AG09309 (cell line): ENCODE measurements at places on chromosomes 2 and 18.

- peak; percentile 42 for DNase-seq
Observed at GRCh38 chr2:203535078-203535783, at the start of gene RAPH1. TSS of gene RAPH1 (minus strand) at chr2:203535301. CDS start at chr2:203495353, 39,948 bp downstream.

DNA sequence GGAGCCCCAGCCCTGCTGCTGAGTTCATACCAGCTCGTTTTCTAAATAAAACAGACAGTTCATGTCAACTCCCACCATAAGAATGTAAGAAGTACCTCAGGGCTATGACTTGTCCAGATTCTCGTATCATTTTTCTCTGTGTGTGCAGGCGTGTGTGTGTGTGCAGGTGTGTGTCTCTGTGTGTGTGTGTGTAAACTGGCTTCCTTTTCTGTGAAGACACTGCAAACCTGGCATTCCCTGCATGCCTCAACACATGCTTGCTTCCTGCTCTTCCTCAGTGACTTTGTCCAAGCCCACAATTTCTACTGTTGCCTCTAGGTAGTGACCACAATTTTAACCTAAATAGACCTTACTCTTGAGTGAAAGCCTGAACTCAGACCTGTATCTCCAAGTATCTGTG lies 879.0 kb downstream of the SLC4A3 start:
- no peak for DNase-seq

GRCh38 chr18:37309059-37309458 lies 256.5 kb downstream of the CELF4 start:
- DNase-seq, result no peak

DNA sequence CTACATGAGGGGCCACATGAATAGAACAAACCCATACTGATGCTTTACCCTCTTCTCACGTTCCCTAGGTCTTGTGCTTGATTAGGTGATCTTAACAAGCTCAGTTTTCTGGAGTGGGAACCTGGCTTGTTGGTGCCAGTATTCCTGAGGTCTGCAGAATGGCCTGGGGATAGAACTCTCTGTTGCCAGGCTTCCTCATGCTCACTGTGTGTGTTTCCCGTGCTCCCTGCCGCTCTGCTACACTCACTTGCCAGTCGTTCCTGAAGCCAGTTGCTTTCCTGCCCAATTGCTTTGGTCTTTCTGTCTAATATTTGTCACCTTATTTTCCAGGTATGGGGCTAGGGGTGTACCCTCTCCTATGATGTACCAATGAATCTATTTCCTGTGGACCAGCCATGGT lies 2111.5 kb upstream of the PIK3C3 start:
- no peak for DNase-seq

GRCh38 chr2:26470601-26471260 lies 7.2 kb downstream of the OTOF start:
- no peak for DNase-seq

DNA sequence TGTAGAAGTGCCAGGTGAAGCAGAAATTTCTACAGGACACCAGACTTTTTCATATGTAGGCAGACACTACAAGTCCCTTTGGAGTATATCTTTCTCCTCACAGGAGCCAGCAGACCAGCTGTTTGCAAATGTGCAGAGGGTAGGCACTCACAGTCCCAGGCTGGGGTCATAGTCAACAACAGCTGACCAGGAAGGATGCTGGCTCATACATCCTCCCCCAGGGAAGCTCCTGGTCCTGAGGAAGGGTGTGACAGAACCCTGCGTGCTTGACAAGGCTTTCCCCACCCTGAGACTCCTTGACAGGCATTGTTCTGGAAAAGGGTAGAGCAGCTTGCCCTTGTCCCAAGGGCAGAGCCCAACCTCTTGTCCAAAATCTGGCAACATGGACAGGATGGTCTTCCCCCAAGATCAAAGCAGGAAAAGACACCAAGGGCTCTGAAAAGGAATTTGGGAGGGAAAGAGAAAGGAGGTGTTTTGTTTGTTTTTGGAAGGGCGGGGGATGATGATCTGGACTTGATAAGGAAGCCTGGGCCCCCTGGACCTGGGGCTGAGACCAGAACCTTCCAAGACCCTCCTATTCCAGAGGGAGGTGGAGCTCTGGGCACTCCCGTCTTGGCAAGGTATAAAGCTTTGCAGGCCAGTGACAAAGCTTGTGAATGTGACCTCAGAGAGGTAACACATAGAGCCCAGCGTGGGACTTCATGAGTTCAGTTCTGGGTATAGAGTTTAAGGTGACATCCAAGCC lies 87.1 kb downstream of the GFPT1 start:
- no peak for DNase-seq

- no peak for DNase-seq
Observed at GRCh38 chr2:98348066-98348561, 1.9 kb downstream of the CNGA3 start.

DNA sequence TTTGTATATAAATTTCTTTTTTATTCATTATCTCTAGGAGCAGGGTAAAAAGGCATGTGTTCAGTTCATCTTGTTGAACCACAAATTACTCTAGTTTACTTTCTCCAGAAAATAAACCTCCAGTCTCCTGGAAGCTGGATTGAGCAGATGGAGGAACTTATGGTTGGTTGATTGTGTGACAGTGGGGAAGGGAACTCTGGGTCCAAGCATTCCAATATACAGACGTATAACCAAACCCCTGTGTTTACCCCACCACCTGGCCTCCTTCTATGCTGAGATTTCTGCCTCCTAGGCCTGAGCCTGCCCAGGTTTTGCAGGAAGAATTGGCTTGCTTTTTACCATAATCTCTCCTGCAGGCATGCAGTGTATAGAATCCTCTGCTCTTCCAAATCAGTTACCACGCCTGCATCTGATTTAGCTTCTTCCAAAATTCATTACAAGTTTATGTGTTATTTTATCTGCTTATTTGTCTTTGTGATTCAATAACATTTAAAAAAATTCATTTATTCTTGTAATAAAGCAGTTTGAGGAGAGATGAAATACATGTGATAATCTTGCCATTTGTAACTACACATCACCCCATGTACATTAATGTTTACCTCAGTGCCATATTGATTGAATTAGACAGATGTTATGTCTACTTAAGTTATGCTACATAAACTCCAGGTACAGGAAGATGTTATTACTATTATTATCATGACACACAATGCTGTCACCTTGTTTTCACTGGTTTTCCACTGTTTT lies 2.5 kb upstream of the RAB27B start:
- DNase-seq, result no peak

DNA sequence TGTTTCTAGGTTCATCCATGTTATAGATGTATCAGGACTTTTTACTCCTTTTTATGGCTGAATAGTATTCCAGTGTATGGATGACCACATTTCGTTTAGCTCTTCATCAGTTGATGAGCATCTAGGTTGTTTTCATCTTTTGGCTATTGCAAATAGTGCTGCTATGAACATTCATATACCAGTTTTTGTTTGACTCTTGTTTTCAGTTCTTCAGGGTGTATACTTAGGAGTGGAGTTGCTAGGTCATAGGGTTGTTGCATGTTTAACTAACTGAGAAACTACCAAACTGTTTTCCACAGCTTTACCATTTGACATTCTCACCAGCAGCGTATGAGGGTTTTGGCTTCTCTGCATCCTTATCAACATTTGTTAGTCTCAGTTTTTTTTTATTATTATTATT lies 25.8 kb upstream of the NAPG start:
- DNase-seq, result no peak

DNA sequence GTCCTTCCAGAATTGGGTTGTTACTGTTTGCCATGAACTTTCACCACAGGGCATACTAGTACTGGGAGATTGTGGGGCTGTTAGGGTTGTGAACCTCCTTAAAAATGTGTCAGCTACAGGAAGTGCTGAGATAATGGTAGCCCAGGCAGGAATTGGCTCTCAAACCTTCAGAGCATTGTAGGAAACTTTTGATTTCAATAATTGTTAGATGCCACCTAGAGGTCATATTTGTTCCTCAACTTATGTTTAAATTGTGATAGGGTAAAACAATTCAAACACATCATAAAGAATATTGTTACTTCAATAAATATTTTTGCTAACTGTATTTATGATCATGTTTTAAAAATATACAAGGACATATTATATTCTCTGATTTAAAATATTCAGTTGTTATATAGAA lies 594.6 kb downstream of the ADCYAP1 start:
- no peak for DNase-seq

DNA sequence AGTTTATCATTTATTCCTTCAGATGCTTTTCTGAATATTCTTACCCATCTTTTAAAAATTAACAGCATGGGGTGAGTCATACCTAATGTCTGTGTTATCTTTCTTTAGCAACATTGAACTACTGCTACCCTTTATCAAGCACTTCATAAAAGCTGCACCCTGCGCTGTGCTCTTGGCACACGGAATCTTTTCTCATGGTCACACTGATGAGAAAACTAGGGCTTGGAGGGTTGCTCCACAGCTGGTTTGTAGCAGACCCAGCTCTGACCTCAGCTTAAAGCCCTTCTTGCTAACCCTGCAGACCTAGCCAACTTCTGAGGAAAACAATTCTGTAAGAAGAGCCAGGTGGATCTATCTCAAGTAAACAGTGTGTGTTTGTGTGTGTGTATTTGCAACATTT lies 106.3 kb downstream of the RNF144A start:
- DNase-seq, result no peak

DNA sequence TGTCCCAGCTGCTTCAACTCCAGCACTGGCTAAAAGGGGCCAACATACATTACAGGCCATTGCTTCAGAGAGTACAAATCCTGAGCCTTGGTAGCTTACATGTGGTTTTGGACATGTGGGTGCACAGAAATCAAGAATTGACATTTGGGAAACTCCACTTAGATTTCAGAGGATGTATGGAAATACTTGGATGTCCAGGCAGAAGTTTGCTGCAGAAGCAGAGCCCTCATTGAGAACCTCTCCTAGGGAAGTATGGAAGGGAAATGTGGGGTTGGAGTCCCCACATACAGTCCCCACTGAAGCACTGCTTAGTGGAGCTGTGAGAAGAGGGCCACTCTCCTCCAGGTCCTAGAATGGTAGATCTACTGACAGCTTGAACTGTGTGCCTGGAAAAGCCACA lies 218.0 kb upstream of the CWC22 start:
- no peak for DNase-seq

- no peak for DNase-seq
Observed at GRCh38 chr2:239948100-239948881, 76.9 kb downstream of the NDUFA10 start.

GRCh38 chr2:203893840-203894239 lies 26.3 kb downstream of the CTLA4 start:
- DNase-seq, result no peak

DNA sequence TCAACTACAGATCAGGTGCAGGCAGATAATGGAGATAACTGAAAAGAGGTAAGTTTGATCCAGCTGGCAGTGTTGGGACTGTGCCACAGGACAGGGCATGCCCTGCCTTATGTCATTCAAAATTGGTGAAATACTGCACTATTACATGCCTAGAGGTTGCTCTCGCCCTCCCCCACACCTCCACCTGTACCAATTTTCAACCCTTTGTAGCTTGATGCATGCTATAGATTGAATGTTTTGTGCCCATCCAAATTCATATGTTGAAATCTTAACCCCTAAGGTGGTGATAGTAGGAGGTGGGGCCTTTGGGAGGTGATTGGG lies 72.1 kb upstream of the LYPD6B start:
- no peak for DNase-seq

GRCh38 chr18:71287268-71287667 lies 998.4 kb downstream of the SOCS6 start:
- DNase-seq, result no peak

DNA sequence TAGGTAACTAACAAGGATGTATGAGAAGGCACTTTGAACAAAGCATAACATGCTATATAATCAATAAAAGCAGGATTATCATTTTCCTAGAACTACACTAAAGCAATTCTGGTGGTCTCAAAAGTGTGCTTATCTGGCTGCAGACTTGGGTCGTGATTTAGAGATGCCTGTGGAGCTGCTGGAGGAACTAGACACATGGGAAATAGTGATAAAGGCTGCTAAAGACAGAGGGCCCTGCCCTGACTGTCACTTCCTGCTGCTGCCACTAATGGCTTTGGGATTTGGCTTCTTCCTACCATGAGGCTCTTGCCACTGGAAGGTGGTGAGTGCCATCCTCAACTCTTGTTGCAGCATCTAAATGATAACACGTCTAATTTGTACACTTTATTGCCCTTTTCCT lies 22.5 kb downstream of the TMEM178A start:
- no peak for DNase-seq

- no peak for DNase-seq
Observed at GRCh38 chr2:173148520-173148919, 72.9 kb downstream of the MAP3K20 start.

GRCh38 chr18:45059695-45060094 lies 379.0 kb downstream of the SETBP1 start:
- DNase-seq, result peak; percentile 48

- DNase-seq, result peak; percentile 97
Observed at GRCh38 chr2:46334389-46335271, 37.4 kb downstream of the EPAS1 start.

DNA sequence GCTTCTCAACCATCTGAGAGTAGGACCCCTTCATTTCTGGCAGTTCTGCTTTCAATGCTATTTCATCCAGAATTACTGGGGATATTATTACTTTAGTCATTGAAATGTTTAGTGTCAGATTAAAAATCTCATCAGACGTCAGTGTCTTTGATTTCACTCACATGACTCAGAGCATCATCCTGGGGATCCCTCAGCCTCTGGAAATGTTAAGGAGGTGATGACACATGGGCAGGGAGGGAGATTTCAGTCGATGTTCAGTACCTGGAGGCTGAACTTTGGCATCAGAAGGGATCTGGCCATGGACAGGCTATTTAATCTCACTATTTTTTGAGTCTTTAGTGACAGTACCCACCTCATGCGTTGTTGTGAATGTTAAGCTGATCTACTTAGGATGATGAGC lies 39.1 kb downstream of the OSBPL6 start:
- DNase-seq, result no peak

- peak; percentile 27 for DNase-seq
Observed at GRCh38 chr2:128347701-128348539, 29.3 kb upstream of the HS6ST1 start.

- no peak for DNase-seq
Observed at GRCh38 chr2:75003773-75004172, 45.3 kb downstream of the POLE4 start.

DNA sequence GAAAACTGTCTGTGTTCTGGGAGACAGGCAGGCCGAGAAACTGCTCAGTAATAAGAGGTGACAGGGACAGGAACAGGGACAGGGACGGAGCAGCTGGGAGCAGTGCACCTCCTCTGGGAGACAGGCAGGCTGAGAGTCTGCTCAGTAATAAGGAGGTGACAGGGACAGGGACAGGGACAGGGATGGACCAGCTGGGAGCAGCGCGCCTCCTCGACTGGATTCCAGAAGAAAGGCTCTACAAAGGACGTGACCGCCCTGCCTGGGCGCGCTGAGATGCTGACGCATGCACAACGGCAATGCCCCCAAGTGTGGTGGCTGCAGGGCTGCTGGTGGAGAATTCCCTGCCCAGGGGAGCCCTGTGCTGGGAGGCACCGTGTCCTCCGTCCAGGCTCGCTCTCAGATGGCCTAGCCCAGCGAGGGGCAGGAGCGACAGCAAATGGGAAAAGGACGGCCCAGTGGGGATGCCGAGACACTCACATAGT lies 44.2 kb upstream of the PXDN start:
- DNase-seq, result no peak

GRCh38 chr18:52504589-52504988 lies 164.6 kb downstream of the DCC start:
- DNase-seq, result no peak
